CD4-positive, alpha-beta T cell treated with Interleukin-17A for 4 hours (primary cell): ENCODE measurements at places on chromosomes 2 and 18.

DNA sequence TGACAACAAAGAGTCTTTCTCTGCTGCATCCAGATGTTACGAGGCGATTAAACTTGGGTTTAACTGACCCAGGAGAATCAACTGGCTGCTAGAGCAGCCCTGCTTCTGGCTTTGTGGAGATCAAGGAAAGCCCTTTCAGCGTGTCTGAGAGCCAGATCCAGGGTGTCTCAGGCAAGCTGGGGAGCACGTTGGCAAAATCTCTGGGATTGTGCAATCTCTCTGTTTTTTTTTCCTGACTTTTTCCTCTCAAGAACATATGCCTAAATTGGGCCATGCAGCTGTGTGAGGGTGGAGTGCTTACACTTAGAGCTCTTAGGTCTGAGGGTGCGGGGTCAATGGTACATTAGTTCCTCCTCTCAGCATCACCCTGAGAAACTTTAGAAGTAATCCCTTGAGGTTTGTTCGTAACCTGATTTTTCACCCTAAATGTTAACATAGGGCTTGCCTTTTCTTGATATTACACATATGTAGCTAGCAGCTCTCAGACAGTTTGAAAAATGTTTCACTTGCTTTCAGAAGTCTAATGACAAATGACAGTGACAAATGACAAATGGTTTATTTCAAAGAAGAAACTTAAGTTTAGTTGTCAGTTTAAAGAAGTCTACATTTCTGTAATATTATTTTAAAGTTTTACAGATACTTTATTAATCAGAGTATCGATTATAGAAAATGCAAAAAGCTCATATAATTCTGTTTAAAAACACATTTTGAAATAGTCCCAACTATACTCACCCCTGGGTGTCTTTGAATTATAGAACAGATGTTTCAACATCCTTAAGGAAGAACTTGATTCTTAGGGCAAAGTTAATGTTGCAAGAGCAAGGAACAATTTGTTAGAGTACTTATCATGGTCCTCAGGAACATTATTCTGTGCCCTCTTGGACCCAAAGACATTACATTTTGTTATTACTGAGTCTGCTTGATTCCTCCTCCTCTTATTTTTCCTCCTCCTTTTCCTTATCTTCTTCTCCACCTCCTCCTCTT, 38.4 kb upstream of the ZSWIM2 start:
- DNase-seq: no peak

DNA sequence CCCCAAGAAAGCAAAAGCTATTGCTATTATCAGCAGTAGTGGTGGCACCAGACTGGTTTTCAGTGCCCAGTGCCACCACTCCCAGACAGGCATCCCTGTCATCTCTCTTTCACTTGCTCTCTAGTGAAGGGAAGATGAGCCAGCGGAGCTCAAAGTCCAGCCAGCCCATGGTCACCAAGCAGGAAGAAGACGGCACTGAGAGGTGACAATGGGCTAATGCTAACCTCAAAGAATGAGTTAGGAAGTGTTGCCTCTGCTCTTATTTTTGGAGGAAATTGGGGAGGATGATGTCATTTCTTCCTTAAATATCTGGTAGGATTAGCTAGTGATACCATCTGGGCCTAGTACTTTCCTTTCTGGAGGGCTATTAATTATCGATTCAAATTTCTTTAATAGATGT, 1.7 kb downstream of the SP140 start:
- DNase-seq: peak; percentile 4

GRCh38 chr2:20403774-20404312, 43.0 kb upstream of the RHOB start:
- DNase-seq: no peak

DNA sequence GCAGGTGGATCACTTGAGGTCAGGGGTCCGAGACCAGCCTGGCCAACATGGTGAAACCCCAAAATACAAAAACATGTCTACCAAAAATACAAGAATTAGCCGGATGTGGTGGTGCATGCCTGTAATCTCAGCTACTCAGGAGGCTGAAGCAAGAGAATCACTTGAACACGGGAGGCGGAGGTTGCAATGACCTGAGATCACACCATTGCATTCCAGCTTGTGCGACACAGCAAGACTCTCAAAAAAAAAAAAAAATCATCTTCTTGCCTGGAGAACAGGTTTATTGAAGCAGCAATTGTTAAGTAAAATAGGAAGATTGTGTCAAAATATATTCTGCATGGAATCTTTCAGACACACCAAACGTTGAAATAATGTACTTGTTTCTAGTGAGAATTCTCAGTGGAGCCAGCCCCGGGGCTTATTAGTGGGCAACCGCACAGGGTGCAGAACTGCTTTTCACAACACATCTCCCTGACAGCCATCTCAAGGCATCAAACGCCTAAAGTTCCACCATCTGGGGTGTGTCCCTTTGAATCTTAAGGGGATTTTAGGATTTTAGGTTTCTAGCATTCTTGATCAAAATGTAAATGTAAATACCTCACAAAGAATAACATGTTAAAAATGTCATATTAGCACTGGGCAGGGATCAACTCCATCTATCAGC, 28.6 kb upstream of the PPP4R1 start:
- DNase-seq: no peak

DNA sequence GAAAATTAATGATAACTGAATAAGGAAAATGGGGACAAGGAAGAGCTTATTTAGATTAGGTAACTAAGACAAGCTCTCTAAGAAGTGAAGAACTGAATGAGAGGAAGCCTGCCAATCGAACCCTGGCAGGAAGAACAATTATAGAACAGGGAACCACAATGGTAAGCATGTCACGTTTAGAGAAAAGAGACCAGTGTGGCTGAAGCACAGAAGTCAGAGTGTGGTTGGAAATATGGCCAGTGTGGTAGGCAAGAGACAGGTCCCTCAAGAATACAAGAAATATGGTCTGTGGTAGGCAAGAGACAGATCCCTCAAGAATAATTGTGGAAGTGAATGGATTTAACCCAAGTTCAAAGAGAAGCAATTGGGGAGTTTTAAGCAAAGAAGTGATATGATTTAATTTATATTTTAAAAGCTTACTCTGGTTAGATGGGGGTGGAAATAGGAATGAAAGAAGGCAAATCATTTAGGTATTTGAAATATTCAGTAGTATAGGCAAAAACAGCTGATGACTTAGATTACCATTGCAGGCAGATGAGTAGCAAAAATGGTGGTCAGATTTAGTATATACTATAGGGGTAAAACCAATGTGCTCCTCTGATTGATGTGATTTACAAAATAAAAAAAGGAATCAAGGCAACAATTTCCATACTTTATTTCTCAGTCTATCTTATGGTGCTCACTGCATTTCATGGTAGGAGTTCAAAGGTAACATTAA, 38.8 kb upstream of the ERMN start:
- DNase-seq: no peak

GRCh38 chr2:158695305-158695704, 99.8 kb upstream of the DAPL1 start:
- no peak for DNase-seq

DNA sequence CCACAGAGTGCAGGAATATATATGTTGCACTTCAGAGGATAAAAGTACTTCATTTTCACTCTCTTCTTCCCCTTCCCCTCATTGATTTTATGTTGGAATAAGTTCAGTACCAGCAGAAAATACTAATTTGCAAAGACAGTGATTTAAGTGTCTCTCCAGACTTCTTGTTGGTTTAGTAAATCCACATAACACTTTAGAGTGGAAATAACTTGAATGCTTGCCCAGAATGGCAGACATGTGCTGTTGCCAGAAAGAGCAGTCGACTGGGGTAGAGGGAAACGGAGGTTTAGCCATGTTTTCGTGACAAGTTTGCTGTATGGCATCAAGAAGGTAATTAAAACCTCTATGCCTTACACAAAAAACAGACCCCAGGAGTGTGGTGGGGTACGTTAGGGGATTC, 246.0 kb upstream of the CXCR4 start:
- no peak for DNase-seq

- DNase-seq: no peak
These were observed 22.0 kb upstream of the GMPPA start for GRCh38 chr2:219476652-219477151.

DNA sequence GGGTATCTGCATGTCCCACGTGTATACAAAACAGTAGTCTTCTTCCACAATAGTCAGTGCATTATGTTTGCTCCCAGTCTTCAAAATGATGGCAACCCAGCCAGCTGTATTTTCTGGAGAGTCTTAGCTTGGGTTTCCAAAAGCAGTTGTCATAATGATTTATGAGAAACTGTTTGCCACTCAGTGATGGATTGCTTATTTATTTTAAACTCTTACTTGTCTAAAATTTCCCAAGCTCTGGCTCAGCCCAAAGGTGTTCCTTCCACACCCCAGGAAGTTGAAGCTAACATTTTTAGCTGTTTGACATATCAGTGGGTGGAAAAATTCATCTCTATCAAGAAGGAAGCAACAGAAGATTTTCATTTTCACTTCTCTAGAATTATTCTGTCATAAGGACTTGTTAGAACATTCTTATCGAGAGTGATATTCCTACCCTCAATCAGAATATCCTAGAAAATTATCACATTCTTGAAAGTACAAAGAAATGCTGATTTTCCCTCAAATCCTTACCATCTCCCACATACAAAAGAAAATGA, 78.8 kb downstream of the ASAP2 start:
- DNase-seq: no peak

- DNase-seq: no peak
These were observed 38.6 kb upstream of the KCNF1 start for GRCh38 chr2:10873171-10873570.

GRCh38 chr18:77124452-77124922, 8.1 kb downstream of the MBP start:
- peak; percentile 71 for DNase-seq

- DNase-seq: no peak
These were observed 4.7 kb downstream of the AGAP1 start for GRCh38 chr2:235498541-235498940.

DNA sequence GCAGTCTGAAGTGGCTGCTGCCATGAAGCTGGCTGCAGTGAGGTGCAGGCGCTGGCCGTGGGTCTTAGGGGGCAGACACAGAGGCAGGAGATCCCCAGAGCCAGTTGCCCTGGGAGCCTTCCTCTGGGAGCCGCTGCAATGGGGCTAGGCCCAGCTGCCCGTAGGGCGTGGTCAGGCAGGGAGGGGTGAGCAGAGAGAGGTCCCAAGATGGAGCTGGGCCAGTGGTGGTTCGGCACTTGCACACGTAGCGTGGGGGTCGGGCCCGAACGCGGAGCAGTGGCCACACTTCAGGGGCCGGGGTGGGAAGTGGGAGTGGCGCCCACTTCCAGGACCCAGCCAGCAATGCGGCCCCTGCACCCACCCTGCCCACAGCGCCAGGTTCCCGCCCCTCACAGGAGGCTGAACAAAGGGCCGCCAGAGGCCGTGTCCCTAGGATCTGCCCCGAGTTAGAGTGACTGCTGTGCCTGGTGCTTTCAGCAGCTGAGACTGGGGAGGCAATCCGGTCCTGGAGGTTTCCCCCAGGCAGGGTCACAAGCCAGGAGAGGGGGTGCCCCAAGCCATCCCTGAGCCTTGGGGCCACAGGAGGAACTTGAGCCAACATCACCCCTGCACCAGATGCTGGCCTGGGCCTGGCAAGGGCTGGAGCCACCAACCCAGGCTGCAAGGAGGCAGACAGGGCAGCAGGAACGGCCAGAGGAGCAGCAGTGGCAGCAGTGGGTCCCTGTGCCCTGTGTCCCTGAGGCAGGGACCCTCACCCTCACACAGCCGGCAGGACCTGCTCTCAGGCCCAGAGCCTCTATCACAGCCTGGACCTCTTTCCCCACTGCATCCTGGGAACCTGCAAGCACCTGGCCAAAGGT, 21.3 kb upstream of the SP140L start:
- DNase-seq: no peak

DNA sequence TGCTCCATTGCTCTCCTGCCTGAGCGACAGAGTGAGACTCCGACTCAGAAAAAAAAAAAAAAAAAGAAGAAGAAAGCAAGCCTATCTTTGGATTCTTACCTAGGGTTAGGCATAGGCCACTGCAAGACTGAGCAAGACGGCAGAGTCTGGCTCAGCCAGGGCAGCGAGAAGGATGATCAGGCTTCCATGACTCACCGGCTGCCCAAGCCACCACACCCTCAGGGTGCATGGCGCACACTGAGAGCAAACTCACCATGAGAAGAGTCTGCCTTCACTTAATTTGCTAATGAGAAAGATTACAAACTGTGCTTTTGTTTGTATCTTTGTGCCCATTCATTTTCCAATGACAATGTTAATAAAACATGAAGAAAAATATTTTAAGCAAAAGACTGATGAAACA, 8.2 kb downstream of the FAM110C start:
- DNase-seq: no peak

- no peak for DNase-seq
These were observed 85.6 kb upstream of the SPTBN1 start for GRCh38 chr2:54370405-54371104.

DNA sequence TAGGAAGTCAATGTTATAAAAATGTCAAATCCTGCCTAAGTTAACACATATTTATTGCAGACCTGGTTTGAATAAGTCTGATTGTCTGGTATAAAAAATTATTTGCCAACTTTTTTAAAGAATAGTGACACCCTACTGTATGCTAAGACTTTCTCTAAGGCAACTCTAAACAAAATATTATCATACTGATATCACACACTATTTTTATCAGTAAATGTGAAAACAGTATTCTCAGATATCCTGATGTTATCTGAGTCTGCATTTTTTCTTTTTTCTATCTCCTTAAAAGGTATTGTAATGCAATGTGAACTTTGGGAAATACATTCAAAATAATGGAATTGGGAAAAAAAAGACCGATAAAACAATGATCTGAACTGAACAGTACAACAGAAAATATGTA, 127.1 kb downstream of the DOCK10 start:
- DNase-seq: no peak

DNA sequence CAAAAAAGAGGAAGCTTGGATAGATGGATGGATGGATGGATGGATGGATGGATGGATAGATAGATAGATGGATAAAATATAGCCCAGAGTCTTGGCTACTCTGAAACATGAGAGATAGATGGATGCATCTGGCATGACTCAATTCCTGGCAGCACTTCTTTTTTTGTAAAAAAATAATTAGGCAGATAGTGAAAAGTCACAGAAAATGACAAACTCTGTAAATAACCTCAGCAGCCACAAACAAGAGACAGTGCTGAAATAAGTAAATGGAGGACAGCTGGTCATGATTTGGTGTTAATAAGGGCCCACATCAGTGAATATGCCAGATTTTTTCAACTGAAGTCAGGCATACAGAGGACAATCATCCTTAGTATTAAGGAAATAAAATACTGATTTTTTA, 585.0 kb upstream of the GCFC2 start:
- no peak for DNase-seq

- DNase-seq: no peak
These were observed 261.4 kb upstream of the TCF4 start for GRCh38 chr18:55849391-55849790.

GRCh38 chr18:74273394-74273793, 18.4 kb downstream of the CYB5A start:
- no peak for DNase-seq

- DNase-seq: no peak
These were observed 1465.5 kb downstream of the SUCLG1 start for GRCh38 chr2:82993609-82994008.
